ENCODE measurements at places on chromosomes 13 and 19. TPM values are rescaled to one million over a fixed set of nuclear protein-coding genes. Genes with fewer than 3 reads are reported as not detected.
A peak's percentile ranks its signal among the peaks of the same experiment; 100 is the strongest.

- DNase-seq: no peak
Observed at GRCh38 chr13:82597747-82598146, 1284.5 kb downstream of the SLITRK1 start.

GRCh38 chr19:9799162-9799561 is 19.7 kb downstream of the FBXL12 start:
- DNase-seq: no peak

DNA sequence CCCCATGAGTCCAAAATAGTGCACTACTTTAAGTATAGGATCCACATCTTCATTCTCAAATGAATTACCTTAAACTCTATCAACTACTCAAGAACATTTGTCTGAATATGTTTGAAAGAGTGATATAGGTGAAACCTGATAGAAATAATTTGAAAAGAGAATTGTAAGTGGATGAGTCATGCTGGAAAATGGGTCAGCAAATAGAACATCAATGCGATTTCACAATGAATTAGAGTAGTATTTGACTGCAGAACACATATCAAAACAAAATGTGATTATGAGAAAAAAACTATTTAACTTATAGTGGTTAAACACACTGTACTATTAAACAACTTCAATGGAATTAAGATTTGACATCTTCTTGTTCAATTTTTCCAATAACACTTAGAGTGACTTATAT is 300.6 kb upstream of the KLHL1 start:
- no peak for DNase-seq

GRCh38 chr13:113086031-113086750 is 19.4 kb upstream of the F7 start:
- no peak for DNase-seq

DNA sequence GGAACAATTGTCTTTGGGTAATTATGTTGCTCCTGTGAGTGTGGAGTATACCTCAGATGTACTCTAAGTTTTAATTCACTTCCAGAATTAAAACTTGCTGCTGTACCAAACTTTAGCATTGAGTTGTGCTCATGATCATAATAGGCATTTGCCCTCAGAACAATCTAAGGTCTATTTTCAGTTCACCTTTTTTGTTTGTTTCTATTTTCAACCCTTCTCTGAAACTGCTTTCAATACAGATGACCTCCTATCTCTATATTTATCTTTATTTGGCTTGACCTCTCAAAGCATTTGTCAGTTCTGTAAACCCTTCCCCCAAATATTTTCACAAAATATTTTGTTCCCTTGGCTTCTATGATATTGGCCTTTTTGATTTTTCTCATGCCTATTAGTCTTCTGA is 873.0 kb downstream of the OLFM4 start:
- no peak for DNase-seq

- peak; percentile 10 for DNase-seq
Observed at GRCh38 chr13:108155185-108156106, 59.9 kb downstream of the LIG4 start.

DNA sequence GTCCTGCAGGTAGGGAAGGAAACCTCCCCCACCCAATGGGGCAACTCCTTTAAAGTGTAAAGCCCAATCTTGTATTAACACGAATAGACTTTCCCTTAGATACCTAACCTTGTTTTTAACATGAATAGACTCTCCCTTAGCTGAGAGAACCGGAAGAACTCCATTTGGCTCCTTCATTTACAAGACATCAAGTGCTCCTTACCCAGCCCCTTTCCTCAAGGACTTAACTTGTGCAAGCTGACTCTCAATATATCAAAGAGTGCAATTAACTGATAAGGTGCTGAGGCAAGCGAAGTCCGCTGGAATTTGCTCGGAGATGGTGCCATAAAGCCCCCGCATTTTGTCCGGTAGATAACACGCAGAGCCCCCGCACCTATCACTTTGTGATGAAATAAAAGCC is 9.9 kb upstream of the ZNF90 start:
- no peak for DNase-seq

- no peak for DNase-seq
Observed at GRCh38 chr13:51714663-51715168, 89.2 kb downstream of the DHRS12 start.

DNA sequence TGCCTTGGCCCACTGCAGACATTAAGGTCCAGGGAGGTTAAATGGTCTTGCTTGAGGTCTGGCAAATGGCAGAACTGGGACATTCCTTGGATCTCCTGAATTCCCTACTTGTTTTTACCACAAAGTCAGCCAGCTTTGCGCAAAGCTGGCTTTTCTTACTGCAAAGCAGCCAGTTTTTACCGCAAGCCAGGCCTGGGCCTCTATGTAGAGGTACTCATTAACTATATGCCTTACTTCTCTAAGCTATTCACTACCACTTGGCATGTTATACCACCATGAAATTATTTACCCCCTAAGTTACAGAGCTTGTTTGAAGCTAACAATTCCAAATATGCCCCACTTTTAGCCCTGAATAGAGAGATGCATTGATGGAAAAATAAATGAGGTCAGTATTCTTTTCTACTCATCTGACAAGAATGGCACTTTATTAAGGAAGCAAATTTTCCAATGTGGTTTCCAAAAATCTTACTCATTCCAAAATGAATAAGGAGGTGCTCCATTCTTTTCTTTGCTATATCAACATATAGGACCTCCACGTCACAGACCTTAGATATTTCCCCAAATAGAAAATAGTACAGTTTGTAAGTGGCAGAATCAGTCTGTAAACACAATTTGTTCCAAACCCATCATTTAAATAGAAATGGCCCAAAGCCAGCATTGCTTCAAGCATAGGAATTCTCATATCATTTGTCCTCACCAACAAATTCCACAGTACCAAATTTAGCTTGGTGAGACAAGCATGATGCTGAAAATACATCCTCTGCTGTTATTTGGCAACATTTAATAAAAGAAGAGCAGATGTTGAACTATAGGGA is 143.9 kb upstream of the TSC22D1 start:
- peak; percentile 91 for DNase-seq

- peak; percentile 80 for DNase-seq
Observed at GRCh38 chr13:113493315-113493951, 2.9 kb upstream of the DCUN1D2 start.

The MPV17L2 gene
- polyA plus RNA-seq: 4.3 TPM

The DUXA gene
- polyA plus RNA-seq: not detected

The GARIN5A gene
- polyA plus RNA-seq: 6.1 TPM

The SSC5D gene
- polyA plus RNA-seq: 13.9 TPM

The APLP1 gene
- 8.7 TPM for polyA plus RNA-seq

The TRMT1 gene
- 16.6 TPM for polyA plus RNA-seq

Data from muscle of back (tissue), 13 donors.